SW480 (cell line): ENCODE measurements at places on chromosomes 13 and 19.
A peak's percentile ranks its signal among the peaks of the same experiment; 100 is the strongest.

DNA sequence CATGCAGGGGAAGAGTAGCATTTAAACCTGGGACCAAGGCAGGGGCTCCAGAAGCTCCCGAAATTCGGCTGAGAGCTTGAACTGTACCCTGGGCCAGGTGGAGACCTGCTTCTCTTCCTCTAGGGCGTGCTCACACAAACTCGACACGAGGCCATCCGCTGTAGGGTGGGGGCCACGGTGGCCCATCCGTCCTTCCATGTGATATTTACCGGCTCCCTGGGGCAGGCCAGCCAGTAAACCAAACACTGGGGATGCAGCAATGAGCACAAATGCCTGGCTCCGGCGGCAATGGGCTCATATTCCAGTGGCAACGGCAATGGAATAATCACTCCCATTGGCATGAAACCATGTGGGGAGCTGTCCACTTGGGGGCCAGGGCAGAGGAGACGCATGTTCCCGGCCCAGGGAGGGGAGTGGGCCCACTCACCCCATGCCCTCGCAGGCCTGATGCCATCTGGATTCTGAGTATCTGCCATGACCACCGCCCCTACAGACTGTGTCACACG is 10.8 kb downstream of the SH3GL1 start:
- DNase-seq, result no peak

DNA sequence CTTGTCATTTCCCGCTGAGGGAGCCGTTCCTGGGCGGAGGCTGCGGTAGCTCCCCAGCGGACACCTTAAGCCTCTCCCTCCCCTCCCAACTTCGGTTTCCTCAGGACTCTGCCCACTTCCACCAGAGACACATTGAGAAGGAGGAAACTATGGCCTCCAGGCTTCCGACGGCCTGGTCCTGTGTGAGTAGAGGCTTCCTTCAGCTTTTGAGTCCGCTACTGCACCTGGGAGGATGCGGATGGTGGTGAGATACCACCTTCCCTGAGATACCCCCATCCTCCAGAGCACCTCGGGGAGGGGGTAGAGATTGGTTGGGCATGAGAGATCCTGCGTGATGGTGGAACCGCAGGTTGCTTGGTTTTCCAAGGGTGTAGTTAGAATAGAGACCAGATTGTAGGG is 955 bp downstream of the ZNF274 start:
- no peak for DNase-seq

DNA sequence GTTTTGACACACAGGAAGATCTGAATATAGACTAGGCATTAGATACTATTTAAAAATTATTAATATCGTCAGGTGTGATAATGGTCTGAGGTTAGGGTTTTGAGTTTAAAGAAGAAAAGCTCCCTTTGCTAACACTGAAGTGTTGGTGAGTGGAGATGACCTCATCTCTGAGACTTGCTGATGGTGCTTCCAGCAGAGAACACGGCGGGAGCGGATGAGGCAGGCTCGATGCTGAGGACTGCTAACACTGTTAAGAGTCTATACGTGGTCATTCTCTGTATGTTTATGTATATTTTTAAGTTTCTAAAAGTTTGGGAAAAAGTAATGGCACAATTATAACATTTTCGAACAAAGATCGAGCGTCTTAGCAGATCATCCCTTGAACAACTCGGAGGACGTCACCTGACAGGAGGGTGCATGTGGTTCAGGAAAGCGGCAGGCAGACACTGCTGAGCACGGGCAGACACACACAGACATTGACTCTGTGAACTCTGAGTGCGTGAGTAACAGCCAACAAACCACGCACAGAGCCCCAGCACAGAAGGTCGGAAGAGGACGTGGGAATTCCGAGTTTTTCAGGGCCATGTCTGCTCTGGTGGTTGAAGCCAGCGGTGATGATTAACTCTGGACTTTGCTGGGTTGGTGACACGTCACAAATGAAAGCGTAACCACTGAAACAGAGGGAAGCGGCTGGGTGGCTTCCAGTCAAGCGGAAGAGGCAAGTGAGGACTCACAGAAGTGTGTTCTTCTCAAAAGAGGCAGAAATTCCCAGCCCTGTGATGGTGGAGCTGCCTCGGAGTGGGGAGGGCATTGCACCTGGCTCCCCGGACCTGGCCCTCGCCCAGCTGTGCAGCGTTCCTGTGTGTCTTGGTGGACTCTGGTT is 91.9 kb upstream of the TEX29 start:
- no peak for DNase-seq

GRCh38 chr19:823565-824121 is 1.9 kb upstream of the PLPPR3 start:
- peak; percentile 40 for DNase-seq

DNA sequence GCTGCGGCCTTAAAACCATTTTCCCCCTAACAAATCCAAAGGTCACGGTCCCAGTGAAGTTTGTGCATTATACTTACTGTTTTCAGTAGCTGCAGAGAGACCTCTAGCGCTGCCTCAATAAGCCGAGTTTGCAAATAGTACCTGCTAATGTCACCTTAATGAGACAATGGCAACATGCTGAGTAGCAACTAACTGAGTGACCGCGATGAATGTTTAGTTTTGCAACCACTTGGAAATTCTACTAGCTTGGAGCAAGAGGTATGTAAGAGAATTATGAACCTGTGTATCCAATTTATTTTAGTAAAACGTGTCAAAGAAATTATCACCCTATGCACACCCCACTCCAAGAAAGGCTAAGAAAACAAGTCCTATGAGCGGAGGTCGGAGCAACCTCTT is 1.2 kb downstream of the KPNA3 start:
- peak; percentile 68 for DNase-seq

DNA sequence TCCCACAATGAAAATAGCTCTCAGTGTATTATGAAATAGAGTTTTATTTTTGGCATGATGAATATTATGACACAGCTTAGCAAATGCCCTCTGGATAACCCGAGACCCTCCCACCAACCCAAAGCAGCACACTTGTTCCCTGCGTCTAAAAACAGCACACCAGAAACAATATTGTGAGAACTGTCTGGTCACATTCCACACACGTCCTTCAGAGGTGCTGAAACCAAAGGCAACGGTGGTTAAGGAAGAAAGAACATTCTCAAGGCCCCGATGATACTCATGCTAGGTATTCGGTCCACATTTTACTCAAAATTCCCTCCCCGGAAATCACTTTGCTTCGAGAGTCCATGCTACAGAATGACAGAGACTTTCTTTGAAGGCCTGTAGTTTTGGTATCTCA is 156.7 kb downstream of the SLC7A1 start:
- DNase-seq, result no peak

- DNase-seq, result peak; percentile 89
Measured at GRCh38 chr19:10289167-10289835, 451 bp upstream of the ICAM5 start.

DNA sequence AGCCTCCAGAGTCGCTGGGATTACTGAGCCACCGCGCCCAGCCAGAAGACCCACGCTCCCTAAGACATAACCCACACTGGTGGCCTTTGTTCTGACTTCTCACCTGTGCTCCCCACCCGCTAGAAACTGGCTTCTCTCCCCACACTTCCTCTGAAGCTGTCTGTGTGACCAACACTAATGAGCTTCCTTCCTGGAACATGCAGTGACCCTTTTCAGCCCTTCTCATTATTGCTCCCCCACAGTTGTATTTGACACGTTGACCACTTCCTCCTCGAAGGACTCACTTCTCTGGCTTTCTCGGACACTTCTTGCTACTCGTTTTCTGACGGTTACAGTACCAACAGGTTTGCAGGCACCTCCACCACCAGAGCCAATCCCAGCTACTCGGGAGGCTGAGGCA is 10.9 kb downstream of the NCR1 start:
- no peak for DNase-seq

- peak; percentile 81 for DNase-seq
Measured at GRCh38 chr19:1259206-1259875, 9.8 kb upstream of the CIRBP start.

GRCh38 chr19:48663667-48664066 is 9.2 kb downstream of the NTN5 start:
- DNase-seq, result no peak

- DNase-seq, result no peak
Measured at GRCh38 chr13:98482476-98483444, 94.1 kb downstream of the STK24 start.

DNA sequence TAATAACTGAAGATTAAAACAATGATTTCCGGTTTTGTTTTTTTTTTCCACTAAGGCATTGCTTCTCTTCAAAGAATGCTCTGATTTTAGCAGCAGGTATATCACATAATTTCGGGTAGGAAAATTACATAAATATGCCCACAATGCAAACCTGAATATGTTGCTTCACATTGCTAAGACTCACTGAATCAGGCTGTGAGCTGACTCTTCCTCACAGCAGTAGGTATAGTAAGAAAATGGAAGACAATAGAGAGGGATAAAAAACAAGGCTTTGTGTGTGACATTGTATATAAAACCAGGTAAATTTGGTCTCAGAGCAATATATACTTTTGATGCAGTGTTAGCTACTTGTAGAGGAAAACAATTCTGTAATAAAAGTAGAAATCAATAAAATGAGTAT is 1355.0 kb downstream of the OLFM4 start:
- DNase-seq, result no peak

DNA sequence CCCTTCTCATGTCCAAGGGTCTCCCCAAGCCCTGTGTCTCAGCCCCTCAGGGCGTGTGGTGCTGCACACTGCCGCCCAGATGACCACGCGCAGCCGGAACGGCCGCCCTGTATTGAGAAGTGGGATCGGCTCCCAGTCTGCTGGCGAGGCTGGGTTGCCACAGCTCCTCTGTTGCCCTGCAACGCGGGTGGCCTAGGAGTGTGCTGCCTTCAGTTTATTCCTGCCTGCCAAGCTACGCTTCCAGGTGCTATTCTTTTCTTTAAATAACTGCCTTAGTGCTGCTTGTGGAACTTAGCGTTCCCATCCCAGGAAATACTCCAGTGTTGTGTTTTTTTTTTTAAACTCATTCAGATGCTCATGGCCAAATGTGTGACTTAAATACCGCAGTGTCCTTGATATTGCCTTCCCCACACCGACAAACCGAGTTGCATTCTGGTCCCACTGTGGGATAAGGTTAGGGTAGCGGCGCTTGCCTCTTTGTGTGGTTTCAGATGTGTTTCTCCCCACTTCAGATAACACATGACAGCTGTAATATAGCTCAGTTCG is 16.6 kb downstream of the ACTN4 start:
- DNase-seq, result no peak

DNA sequence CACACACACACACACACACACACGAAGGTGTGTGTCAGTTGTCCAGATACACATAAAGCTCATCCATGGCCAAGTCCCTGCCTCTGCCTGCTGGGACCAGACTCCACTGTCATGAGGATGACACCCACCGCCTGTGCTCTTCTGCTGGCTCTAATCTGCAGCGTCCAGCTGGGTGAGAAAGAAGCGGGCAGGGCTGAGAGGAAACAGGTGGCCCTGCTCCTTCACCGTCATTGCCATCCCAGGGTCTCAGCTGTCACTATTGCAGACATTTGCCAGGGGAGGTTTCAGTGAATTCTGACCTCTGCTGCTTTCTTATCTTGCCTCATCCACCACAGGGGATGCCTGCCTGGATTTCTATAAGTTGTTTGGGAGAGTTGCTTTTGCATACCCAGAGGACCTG is 31.4 kb downstream of the SCGB2B2 start:
- DNase-seq, result no peak

DNA sequence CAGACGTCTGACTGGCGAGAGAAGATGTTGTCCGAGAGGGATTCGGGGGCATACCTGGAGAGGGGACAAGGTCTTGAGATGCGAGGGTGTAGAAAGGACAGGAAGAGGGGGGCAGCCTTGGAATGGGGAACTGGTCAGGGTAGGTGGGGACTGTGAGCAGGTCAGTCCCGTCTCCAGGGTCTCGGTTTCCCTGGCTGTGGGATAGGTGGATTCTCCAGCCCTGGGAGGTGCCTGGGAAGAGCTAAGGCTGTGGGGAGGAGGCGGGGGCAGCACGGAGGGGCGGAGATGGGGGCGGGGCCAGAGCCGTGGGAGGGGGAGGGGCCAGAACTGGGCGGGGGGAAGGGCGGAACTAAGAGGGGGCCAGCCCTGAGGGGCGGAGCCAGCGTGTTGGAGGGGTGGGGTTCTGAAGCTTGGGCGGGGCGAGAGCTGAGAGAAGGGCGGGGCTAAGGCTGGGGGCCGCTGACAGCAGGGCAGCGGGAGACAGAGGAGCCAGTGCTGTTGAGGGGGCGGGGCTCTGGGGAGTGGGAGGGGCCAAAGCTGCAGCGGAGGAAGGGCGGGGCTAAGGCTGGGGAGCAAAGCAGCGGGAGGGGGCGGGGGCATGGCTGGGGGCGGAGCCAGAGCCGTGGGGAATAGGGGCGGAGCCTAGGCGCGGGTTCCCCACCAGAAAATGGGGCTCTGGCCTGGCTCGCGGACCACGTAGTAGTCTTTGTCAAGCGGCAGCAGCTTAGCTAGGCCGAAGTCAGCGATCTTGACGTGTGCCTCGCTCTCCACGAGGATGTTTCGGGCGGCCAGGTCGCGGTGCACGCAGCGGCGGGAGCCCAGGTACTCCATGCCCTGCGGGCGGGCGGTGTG is 9.5 kb upstream of the INSL3 start:
- DNase-seq, result peak; percentile 84

DNA sequence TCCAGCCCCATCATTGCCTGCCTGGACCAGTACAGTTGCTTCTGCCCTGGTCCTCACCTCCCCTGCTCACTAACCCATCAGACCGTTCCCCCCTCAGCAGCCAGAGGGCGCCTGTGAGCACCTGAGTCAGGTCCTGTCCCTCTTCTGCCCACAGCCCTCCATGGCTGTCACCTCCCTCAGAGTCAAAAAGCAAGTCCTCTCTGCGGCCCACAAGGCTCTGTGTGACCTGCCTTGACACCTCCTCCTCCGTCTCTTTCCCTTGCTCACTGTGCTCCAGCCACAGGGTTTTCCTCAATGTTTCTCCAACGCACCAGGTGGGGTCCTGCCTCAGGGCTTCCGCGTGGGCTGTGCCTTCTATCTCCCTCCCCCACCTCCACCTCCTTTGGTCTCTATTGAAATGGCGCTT is 29.4 kb upstream of the PTPRS start:
- DNase-seq, result peak; percentile 20

DNA sequence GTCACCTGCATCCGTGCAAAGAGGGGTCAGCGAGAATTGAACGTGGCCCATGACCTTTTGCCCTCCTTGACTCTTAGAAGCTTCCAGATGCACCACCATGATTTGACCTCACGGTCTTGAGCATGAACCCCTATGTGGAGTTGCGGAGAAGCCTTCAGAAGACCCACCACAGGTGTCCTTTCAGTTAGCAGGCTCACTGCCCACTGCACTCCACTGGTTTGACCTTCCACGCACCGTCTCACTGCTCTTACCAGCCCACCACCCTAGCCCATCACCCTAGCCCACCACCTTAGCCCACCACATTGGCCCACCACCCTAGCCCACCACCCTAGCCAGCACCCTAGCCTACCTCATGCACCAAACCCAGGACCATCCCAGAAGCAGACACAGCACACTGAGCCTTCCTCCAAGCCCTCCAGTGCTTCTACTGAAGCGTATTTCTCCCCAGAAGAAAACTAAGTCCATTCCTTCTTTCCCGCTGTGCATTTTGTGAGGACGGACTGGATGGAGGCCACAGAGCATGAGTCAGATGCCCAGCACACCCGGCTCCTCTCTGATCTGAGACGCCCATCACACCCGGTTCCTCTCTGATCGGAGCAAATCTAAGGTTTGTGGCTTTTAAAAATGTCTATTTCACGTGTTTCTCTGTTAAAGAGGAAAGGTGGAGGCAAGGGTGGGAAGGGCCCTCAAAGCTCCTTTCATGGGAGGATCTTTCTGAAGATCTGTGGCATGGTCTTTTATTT is 45.8 kb downstream of the SOX1 start:
- peak; percentile 83 for DNase-seq

- peak; percentile 48 for DNase-seq
Measured at GRCh38 chr13:42525035-42525504, 48.9 kb upstream of the TNFSF11 start.
